GM18507 (cell line): ENCODE measurements at places on chromosomes 16 and 17.

- no peak for DNase-seq
Measured at GRCh38 chr16:17544785-17545184, 74.0 kb upstream of the XYLT1 start.

- DNase-seq: peak; percentile 58
Measured at GRCh38 chr17:42517516-42517915, 18.5 kb upstream of the NAGLU start.

GRCh38 chr17:67853703-67854102, 28.4 kb downstream of the BPTF start:
- DNase-seq: no peak

GRCh38 chr16:79100447-79100846, 500.1 kb downstream of the MAF start:
- no peak for DNase-seq

DNA sequence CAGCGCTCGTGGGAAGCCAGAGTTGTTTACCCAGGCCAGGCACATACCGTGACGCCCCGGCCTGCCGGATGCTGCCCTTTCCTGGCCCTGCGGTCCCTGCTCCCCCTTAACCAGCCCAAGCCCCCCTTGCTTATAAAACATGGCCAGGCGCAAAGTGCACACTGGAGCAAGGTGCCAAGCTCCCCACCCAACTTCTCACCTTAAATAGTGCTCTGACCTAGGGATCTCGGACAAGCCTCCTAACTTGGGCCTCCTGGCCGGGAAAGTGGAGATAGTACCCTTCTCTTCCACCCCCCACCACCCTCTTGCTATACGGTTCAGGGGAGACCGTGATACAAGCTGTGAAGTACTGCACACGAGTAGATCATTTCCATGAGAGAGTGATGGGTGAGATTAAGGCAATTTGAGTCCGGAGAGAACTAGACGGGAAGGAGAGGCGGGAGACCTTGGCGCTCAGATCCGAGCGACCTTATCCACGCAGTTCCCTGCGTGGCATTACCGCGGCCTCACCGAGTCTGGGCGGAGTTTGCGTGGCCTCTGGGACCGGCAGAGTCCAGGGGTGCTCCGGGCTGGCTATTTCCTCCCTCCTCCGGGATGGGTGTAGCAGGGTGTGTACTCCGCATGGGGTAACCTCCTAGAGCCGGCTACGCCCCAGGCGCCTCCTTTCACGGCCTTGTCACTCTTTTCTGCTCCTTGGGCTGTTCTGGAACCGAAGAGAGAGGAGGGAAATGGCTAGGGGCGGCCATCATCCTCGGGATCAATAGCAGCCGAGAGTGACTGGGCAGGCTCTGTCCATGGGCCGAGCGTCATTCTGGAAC, 4.4 kb upstream of the LHX1 start:
- DNase-seq: no peak

DNA sequence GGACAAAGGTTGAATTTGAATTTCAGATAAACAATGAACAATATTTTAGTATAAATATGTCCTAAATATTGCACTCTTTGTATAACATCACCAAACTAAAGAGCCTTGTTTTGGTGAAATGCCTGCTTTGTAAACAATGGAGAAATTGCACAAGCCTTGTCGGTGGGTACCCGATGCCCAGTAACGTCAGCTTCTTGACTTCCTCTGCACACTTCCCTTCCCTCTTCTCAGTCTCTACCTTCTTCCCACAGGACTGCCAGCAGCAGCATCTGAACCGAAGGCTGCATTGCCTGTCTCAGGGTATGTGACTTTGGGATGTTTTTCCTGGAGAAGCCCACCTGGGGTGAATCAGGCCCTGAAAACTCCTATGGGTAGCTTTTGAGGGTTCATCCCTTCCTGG, 113.9 kb downstream of the UTP18 start:
- DNase-seq: no peak

GRCh38 chr16:30380803-30381208, 1.6 kb downstream of the SEPTIN1 start:
- no peak for DNase-seq

GRCh38 chr17:229709-230394, 48.4 kb upstream of the DOC2B start:
- DNase-seq: no peak

DNA sequence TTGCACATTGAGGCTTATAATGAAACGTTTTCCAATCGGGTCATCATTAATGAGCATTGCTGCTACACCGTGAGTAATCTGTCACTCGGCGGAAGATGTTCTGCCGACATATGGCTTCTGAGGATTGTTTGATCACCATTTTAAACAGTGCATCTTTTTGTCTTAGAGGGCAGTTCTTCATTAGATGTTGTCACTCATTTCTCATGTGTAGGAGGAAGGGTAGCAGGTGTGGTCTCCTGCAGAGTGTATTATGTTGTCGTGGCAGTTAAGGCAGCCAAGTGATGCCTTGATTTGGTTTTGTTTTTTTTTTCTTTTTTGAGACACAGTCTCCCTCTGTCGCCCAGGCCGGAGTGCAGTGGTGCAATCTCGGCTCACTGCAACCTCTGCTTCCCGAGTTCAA, 50.5 kb downstream of the SEC14L1 start:
- no peak for DNase-seq

- no peak for DNase-seq
Measured at GRCh38 chr16:9112166-9112843, 20.9 kb downstream of the HAPSTR1 start.

GRCh38 chr16:56938664-56939513, 6.9 kb downstream of the HERPUD1 start:
- DNase-seq: no peak

DNA sequence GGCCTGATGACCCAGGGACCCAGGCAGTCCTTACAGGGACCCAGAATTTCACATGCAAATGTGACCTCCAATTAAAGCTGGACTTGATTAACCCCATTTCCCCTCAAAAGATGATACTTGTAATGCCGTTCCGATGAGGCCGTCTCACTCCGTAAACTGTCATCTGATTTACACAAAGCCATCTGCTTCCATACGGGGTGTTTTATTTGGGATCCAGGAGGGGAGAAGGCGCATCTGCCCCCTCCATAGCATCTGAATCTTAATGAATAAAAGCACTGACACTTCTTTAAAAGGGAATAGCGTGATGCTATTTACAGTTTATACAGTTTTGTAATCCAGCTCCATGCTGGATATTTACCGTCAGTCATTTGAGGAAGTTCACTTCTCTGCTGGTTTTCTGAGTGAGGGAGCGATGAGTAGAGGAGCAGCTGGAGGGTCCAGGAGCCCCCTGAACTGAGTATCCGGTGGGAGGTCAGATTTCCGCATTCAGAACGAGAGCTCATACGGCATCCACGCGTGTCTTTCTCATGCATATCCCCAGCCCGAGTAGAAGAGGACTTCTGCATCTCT, 452.7 kb downstream of the WWOX start:
- no peak for DNase-seq

DNA sequence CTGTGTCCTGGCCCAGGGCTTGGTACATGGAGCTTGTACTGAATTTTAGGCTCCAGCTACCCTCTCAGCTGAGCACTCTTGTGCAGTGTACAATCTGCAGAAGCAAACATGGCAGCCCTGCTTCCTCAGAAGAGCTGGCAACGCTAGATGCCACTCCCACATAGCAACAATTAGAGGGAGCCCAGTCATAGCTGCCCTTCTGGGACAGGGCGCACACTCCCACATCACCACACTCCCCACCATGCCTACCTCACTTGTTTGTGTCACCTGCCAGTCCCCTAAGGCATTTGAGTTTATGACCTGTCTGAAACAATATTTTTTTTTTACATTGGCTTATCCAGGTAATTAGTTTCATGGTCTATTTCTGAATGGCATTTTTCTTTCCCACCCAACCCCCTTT, 72.3 kb downstream of the C17orf67 start:
- no peak for DNase-seq
